AG04450 (cell line): ENCODE measurements at places on chromosomes 2 and 18.

DNA sequence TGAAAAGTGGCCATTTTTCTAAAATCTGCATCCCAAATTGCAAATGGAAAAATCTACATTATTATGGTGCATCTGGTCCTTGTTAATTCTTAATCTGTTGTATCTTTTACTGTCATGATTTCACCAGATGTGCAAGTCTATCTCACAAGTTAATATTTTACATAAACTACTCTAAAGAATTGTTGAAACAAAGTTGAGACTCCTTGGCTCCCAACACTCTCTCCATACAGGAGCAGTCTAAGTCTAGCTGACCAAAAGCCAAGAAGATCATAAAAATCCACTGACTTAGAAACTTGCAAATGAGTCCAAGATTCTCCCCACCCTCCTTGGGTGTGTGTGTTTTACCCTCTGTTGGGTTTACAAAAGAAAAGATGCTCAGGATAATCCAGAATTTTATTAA is 85.1 kb downstream of the NCKAP5 start:
- no peak for DNase-seq

- DNase-seq: no peak
These were observed 134.3 kb upstream of the HAAO start for GRCh38 chr2:42926434-42927333.

- DNase-seq: no peak
These were observed 5.0 kb downstream of the RNF144A start for GRCh38 chr2:6922201-6922656.

DNA sequence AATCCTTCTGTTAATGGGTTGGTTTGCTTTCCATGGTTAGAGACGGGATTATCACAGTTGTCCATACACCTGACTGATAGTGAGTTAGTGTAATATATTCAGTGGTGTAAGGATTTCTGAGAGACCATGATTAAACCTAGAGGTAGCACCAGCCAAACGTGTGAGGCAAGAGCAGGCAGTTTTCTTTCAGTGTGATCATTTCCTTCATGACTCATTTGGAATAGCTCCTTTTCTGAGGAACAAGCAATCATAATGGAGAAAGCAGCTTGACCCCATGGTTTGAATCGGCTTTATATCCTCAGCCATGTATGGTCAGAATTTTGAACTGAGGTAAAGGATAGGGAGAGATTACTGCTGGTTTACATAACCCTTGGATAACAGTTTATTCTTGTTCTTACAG is 2.9 kb downstream of the MXD1 start:
- DNase-seq: peak; percentile 53

GRCh38 chr2:151904807-151905206 is 76.6 kb upstream of the ARL5A start:
- DNase-seq: no peak

- DNase-seq: no peak
These were observed 169.6 kb downstream of the KCNS3 start for GRCh38 chr2:18047896-18048657.
